ENCODE measurements at places on chromosomes 7 and 10.

GRCh38 chr7:150514748-150515222, at the start of gene GIMAP7:
GIMAP7 (plus strand) TSS chr7:150514872; CDS start chr7:150519975, 5,103 bp downstream.
- DNase-seq, result peak; percentile 34

GRCh38 chr10:51074238-51075028, at the start of gene PRKG1:
PRKG1 (plus strand) TSS chr10:51074487.
- DNase-seq, result no peak

GRCh38 chr7:122143376-122143750, 686 bp downstream of the AASS start:
- no peak for DNase-seq

DNA sequence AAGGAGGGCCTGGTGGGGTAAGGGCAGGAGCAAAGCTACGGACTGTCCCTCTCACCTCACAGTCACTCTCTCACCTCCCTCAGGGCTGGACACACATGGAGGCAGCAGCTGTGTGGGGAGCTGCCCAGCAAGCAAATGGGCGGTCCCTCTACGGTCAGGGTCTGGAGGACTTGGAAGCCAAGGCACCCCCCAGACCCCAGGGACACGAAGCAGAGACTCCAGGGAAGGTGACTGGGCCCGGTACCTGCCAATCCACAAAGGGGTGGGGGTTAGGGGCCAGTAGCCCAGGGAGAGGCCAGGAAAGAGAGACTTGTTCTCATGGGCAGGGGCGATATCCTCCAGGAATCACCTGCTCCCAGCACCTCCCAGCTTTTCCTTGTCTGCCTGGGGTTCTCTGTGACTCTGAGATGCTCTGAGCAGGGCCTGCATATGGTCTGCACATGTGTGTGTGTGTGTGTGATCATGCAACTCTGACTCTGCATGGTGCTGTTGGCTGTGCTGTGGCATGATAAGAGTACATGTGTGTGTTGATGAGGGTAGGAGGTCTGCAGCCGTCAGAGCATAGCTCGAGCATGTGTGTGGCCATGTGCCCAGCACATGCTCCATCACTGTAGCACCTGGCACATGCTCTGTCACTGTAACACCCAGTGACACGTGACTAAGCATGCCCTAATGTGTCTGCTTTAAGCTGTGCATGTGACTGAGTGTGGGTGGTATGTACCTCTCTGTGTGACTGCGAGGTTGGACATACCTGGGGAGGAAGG, 4.6 kb upstream of the LDB3 start:
- no peak for DNase-seq

GRCh38 chr10:128066870-128067382, 59.3 kb downstream of the MKI67 start:
- no peak for DNase-seq

DNA sequence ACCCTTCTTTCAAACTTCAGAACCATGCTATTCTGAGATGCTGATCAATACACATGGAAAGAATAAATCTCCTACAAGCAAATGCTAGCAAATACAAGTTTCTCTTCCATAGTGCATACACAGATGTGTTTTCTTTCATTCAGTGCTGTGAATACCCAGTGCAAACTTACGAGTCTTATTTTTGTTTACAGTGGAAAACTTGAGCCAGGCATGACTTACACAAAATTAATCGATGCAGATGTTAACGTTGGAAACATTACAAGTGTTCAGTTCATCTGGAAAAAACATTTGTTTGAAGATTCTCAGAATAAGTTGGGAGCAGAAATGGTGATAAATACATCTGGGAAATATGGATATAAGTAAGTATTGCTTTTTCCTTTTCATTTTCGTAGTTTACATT, 48.8 kb downstream of the PNLIPRP3 start:
- DNase-seq, result no peak

DNA sequence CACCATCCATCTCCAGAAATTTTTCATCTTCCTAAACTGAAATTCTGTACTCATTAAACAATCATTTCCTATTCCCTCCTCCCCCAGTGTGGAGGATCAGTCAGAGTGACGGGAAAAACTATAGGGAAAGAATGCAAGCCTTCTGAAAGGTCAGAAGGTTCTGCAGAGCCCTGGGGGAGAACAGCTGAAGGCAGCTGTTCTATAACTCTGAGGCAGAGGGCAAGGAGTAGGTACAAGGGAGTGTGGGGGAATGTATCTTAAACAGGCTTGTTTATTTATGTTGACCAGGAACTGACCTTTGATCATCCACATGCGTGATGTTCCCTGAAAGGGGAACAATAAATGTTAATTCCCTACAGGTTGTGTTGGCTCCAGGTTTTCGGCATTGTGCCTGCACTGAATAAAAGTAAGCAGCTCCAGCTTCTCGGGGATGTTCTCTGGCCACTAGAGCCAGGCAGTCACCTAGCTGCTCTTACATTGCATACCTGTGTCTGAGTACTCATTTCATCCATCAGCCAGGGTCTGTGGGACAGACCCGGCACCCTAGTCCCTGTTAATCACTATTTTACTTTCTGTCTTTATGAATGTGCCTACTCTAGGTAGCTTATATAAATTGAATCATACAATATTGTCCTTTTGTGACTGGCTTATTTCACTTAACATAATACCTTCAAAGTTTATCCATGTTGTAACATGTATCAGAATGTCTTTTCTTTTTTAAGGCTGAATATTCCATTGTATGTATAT, 5.8 kb downstream of the IFIT1 start:
- DNase-seq, result no peak

GRCh38 chr10:101097881-101098280, 33.2 kb upstream of the TLX1 start:
- DNase-seq, result no peak

DNA sequence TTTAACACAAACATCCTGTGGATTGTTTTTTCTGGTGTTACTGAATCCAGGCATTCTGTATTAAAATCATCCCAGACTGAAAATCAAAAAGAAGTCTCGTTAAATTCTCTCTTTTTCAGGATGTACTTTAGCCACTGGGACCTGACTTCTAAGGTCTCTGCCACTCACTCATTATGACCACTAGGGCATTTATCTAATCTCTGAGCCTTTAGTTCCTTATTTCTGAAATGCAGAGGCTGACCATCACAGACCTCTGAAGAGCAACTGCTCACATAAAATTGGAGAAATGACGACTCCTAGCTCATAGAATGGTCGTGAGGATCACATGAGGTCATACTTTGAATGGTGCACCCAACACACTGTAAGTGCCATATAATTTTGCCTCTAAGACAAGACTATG, 63.2 kb downstream of the KCNMA1 start:
- no peak for DNase-seq

DNA sequence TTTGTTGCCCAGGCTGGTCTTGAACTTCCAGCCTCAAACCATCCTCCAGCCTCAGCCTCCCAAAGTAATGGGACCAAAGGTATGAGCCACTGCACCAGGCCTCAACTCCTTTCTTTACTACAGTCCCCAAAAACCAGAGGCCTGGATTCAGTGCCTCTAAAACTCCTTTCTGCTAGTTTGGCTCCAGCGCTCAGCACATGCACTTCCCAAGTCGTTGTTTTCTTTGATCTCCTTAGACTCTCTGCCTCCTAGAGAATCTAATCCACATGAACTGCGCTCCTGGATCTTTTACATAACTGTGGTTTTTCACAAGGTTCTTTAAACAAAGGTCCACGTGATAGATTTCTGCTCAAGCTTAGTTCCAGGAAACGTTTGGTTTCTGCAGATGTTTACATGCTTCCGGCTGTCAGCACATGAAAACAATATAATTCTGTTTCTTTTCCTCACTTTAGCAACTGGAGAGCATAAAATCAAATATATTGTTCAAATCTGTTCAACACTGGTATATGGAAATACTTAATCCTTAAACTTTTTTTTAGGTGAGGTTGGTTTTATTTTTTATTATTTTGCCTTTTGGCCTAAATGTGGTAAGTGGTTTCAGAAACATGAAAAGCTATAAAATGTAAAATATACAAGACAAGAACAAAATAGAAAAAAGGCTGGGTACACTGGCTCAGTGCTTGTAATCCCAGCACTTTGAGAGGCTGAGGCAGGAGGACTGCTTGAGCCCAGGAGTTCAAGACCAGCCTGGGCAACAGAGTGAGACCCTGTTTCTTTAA, 270.5 kb upstream of the MKLN1 start:
- no peak for DNase-seq
